ENCODE measurements at places on chromosomes 3 and 15. TPM values are rescaled to one million over a fixed set of nuclear protein-coding genes. Genes with fewer than 3 reads are reported as not detected.

DNA sequence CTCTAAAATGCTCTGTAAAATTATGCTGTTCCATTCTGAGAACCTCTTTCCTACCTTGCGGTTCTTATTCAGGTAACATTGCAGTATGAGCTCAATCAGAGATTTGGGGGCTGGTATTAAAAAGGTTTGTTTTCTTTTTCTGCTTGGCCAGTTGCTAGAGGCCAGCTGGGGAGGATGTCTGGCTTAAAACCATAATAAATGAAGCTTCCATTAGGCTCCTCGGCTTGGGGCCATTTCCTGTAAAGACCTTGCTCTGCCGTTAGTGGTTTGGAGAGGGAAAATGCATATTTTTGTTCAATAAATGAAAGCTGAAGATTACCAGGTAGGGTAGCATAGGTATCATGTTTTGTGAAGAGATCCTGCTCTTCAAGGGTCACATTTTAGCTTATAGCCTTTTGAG is 55.2 kb downstream of the MCTP2 start:
- DNase-seq, result no peak

- DNase-seq, result no peak
These were observed 25.7 kb upstream of the MB21D2 start for GRCh38 chr3:192943393-192943792.

- no peak for DNase-seq
These were observed 233.7 kb downstream of the SLCO3A1 start for GRCh38 chr15:92087211-92087610.

DNA sequence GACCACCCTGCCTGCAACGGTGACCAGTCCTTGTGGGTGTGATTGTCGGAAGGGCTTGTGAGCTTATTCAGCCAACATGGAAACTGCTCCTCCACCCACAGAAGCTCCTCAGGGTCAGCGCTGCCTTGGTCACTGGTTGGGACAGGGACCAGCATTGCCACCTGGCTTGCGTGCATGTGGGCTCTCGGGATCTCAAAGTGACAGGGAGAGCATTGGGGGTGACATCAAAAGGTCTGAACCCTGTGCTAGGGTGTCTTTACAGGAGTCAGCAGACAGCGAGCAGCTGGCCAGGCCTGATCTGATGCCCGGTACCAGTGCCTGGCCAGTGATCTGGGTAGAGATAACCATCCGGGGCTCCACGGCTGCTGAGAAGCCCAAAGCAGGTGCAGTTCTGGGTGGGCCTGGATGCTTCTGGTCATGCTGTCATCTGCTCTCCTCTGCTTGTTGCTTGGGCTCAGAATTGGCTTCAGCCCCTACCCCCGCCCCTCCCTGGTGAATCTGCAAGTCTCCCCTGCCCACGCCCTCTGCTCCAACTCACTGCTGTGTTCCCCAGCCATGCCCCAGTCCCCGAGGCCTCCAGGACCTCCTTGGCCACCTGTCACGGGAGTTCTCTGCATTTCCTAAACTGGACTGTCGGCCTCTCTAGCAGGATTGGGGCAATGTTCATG is 134.8 kb downstream of the NSMCE3 start:
- no peak for DNase-seq

GRCh38 chr3:17830788-17831187 is 88.4 kb upstream of the TBC1D5 start:
- no peak for DNase-seq

- no peak for DNase-seq
These were observed 89.0 kb downstream of the NFKBIZ start for GRCh38 chr3:101938262-101938847.

DNA sequence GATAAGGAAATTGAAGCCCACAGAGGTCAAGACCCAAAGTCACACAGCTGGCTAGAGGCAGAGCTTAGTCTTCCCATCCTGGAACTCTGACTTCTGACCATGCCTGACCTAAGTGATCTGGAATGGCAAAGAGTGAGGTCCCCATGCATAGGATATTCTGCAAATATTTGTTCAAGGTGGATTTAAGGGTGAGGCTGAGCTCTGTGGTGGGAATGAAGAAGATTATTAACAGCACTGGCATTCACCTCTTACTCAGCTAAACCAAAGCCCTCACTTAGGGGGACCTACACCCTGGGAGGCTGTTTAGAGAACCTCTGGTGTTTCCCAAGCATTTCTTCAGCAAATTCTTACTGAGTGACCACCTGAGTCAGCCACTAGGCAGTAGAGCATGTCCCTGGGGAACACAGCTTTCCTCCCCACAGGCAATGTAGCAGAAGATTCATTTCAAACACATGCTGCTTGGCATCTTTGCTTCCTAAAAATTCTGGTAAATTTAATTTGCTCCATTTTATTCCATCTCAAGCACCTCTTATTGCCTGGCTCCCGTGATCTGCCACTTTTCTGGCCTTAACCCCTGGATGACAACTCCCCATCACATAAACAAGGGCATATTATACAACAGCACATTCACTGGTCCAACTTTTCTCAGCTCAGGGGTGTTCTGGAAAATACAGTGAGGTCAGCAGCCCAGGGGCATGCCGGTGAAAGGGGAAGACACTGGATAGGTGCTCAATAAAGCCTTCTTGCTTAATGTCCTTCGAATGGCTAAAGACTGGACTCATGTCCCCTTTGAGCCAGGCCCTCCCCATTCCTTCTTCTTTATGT is 176.0 kb downstream of the ABHD5 start:
- no peak for DNase-seq

GRCh38 chr3:126516152-126516935 is 1.2 kb downstream of the UROC1 start:
- DNase-seq, result no peak

DNA sequence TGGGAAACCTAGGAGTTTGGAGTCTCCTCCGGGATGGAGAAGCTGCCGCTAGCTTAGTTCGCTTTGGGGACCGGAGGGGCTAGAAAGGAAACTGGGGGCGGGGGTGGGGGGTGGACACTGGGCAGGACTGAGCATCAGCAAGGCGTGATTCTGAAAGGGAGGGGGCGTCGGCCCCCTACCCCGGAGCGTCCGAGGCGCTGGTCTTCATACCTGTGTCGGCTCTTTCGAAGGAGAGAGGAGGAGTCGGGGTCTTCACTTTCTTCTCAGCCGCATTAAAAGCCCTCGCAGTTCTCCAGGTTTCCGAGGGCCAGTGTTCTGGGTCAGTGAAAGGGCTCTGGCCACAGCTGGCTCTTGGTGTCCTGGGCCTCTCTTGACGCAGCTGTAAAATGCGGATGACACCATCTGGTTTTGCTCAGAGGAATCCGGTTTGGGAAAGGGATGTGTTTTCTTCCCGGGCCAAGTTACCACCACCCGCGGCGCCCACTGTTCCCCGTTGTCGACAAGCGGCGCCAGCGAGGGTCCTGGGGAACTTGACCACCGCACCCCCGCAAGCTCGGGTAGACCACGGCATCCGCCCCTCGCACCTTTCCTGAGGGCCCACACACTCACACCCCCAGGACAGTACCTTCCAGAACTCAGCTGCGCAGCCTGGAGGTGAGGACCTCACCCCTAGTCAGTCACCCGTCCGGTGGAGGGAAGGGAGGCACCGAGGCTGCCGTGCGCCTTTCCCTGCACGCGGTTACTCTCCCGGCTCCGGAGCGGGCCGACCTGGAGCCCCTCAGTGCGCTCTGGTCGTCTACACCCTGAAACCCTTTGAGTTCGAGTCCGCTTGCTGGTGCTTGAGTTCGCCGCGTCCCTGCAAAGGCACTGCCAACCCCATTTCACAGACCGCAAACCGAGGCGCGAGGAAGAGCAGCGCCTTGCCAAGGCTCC is 660 bp downstream of the CCK start:
- no peak for DNase-seq

DNA sequence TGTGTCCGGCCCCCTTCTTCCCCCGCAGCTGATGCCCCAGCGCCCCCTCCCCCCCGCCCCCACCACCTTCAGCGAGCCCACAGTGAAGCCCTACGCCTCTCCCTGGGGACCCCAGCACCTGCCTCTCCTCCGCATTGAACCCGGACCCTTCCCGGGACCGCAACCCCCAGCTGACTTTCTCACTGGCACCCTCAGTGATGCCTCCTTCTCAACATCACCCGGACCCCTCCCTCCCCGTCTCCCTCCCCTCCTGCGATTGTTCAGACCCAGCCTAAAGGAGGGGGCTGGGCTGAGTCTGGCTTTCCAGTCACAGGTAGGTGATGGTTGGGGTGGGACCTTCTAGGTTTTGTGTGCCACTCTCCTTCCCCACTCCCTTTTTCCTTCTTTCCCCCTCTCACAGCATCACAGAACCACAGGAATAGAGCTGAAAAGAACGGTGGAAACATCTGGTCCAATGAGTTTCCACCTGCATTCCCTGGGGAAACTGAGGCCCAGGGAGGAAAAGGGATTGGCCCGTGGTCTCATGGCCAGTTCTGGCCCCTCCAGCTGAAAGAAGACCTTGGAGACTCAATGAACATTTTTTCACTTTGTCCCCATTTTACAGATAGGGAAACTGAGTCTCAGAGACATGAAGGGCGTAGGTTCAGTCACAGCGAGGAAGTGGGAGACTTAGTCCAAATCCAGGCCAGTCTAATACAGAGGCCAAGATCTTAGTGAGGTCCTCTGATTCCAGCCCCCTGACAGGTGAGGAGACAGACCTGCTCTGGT is 828 bp downstream of the CAND2 start:
- no peak for DNase-seq

DNA sequence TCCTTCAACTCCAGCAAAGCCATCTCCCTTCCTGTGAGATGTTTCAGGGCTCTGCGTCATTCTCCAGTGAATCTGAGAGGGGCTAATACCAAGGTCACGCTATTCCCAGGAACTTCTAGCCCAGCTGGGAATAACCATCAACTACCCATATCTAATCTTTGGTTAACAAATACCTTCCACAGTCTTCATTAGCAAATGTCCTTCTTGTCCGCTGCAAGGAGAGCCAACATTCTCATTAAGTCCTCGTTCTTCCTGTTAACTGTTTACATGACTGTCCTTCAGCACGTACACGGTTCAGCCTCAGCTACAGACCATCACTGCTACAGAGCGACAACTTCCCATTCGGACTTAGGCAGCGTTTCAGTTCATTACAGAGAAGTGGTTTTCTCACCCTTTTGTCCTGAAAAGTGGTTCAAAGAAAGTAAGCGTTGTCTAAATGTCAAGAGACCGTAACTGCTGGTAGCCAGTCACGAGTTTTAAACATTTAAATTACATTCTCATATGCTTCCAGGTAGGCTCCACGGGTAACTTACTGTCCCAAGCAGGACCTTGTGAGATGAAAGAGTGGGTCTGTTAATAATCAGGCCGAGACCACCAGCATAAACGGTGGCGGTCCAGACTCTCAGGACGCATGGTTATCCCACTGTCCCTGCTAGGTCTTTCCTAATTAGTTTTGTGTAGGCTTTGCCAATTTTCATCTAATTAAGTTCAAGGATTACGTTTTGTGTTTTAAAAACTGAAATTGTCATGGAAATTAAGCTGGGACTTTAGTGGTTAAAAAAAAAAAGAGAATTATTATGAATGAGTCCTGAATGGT is 63.8 kb downstream of the CHSY1 start:
- DNase-seq, result no peak

DNA sequence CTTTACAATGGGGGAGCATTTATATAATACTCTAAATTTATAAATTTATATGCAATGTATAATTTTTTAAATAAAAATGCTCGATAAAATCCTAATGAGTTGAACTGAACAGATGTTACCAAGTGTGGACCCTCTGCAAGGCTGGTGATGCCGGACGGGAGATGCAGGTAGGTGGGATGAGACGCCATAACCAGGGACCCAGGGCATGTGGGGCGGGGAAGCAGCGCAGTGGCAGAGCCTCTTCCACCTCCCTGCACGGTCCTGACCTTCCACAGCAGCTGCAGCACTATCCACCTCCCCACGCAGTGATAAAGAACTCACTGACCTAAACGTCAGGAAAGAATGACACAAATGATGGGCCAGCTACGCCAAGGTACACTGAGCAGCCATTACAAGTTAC is 12.8 kb downstream of the PCSK6 start:
- no peak for DNase-seq

DNA sequence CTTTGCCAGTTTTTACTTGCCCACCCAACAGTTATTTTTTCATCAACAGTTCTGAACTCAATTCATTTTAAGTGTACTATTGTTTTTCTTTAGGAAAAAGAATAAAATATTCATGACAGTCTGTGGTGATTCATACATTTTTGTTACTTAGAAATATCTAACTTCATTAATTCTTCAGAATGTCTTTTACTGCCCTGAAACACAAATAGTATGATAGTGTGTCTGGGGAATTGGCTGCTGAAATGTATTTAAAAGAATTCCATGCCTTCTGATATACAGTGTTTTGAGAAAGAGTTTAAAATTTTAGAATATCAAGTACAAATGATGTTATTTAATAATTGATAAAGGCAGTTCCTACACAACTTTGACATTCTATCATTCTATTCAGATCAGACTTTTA is 854.1 kb downstream of the NAALADL2 start:
- no peak for DNase-seq

The FOXL2NB gene
- total RNA-seq, result not detected

The KCNMB2 gene
- total RNA-seq, result not detected

The TBC1D21 gene
- not detected for total RNA-seq
